Activated T-helper 17 cell treated with anti-CD3 and anti-CD28 coated beads, Interleukin-2, amount 50 U/mL, for 72 hours (primary cell): ENCODE measurements at places on chromosomes 4 and X. TPM values are rescaled to one million over a fixed set of nuclear protein-coding genes. Genes with fewer than 3 reads are reported as not detected.

FAAH2 gene
- total RNA-seq: 3.9 TPM

NKX3-2 gene
- not detected for total RNA-seq

ANOS1 gene
- total RNA-seq: not detected

RIPPLY1 gene
- total RNA-seq: not detected

- no peak for ATAC-seq
Observed at GRCh38 chrX:72312311-72312940, 6.7 kb upstream of the CITED1 start.

- no peak for ATAC-seq
Observed at GRCh38 chr4:123922847-123923246, 526.3 kb downstream of the SPRY1 start.

- ATAC-seq: no peak
Observed at GRCh38 chr4:169239221-169239905, 31.4 kb downstream of the SH3RF1 start.

- ATAC-seq: no peak
Observed at GRCh38 chrX:26651755-26652154, 435.8 kb downstream of the MAGEB5 start.

DNA sequence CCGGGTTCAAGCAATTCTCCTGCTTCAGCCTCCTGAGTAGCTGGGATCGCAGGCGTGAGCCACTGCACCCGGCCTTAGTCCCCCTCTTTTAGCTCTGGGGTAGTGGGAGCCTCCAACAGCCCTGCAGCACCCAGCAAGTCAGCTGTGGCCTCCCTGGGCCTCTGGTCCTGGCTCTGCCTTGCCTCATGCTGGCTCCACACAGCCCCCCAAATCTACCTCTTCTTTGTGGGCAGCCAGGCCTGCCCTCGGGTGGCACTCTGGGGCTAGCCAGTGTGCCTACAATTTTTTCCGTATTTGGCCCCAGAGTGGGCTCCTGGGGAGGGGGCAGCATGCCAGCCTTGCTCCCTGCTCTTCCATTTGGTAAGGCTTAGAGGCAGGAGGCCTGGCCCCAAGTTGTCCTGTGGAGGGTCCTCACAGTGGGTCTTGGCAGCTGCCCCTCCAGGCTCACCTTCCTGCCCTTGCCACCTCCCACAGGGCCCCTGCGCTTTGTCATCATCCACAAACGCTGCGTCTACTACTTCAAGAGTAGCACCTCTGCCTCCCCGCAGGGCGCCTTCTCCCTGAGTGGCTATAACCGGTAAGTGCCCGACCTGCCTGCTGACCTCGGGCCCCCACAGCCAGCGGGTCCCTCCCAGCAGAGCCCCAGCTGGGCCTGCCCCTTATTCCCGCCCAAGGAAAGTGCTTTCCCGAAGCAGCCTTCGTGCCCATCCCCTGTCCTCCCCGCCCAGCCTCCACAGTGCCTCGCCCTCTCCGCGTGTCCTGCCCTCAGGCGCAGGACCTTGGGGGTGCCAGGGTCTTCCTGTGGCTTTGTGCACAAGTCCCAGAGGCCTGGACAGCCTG lies 21.0 kb upstream of the ADD1 start:
- no peak for ATAC-seq

DNA sequence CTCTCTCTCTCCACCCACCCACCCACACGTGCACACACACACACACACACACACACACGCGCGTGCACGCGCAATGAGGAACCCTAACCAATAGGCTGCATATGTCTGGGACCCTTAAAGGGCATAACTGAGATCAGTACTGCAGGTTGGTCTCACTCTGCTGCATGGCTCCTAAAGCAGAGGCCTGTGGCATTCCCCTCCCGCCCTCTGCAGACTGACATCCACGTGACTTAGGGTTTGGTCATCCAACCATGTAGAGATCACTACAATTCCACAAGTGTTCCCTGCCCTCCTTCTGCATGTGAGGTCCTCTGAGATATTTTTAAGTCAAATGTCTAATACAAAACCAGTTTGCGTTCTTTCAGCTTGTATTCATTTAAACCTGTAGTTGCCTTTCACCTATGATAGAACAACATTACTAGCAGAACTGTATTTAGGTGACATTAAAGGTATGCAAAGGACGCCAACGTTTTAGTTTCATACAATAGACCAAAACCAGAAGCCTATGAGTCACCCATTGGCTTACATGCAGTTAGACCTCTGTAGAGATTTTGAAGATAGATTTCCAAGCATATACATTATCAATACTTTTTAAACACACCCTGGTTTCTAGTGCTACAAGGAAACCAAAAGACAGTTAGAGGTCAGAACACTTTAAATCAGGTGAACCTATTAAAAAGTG lies 10.1 kb downstream of the XAGE5 start:
- no peak for ATAC-seq

- ATAC-seq: no peak
Observed at GRCh38 chr4:181949704-181950312, 293.4 kb upstream of the TENM3 start.

DNA sequence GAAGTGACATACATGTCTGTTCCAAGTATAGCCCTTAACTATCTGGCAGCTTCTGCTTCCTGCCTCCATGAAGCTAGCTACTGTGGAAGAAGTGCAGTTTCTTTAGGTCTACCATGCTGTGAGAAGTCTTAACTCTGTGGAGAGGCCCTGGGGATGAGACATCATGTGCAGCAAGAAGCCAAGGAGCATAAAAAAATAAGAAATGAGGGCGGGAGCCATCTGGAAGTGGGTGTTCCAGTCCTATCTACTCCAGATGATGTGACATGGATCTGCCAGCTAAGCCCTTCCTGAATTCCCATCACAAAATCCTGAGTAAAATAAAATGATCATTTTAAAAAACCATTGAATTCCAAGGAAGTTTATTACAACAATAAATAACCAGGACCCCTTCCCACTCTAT lies 87.9 kb upstream of the TBC1D9 start:
- no peak for ATAC-seq

DNA sequence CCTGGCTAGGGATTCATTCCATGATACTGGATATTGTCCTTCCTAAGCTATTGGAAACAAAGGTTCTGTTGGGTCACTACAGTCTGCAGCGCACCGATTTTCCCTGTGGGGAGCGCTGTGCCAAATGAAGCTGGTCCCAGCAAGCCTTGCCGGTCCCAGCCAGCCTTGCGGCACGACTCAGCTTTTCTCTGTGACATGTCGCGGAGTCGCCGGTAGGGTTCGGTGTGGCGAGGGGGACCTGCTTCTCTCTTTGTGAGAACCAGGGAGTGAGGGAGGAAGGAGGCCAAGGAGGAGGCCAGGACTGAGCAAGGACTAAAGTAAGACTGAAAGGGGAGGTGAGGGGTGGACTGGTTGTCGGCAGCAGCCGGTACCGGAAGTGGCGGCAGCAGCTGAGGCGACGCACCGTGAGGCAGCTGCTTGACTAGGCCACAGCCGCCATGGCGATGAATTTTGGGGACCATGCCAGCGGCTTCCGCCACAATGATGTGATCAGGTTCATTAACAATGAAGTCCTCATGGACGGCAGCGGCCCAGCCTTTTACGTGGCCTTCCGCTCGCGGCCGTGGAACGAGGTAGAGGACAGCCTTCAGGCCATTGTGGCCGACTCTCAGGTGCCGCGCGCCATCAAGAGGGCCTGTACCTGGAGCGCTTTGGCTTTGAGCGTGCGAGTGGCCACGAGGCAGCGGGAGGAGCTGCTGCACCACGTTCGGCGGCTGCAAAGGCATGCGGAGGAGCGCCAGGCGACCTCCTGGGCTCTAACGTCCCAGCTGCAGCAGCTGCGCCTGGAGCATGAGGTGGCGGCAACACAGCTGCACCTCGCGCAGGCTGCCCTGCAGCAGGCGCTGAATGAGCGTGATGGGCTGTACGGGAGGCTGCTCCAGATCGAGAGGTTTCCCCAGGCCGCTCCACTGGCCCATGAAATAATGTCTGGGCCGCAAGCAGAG lies at the start of gene TEX13D:
TEX13D (plus strand) TSS at position 180 of the 944 bp plus-strand sequence; CDS start at position 438, 258 bp downstream.
- no peak for ATAC-seq

GRCh38 chr4:147633113-147633512 lies 15.9 kb downstream of the TMEM184C start:
- ATAC-seq: no peak
